Activated CD8-positive, alpha-beta memory T cell treated with anti-CD3 and anti-CD28 coated beads, Interleukin-2, amount 10 ng/mL, durations not matched to agents 7 days and 5 days (primary cell): ENCODE measurements at places on chromosomes 12 and 14. TPM values are rescaled to one million over a fixed set of nuclear protein-coding genes. Genes with fewer than 3 reads are reported as not detected.

DNA sequence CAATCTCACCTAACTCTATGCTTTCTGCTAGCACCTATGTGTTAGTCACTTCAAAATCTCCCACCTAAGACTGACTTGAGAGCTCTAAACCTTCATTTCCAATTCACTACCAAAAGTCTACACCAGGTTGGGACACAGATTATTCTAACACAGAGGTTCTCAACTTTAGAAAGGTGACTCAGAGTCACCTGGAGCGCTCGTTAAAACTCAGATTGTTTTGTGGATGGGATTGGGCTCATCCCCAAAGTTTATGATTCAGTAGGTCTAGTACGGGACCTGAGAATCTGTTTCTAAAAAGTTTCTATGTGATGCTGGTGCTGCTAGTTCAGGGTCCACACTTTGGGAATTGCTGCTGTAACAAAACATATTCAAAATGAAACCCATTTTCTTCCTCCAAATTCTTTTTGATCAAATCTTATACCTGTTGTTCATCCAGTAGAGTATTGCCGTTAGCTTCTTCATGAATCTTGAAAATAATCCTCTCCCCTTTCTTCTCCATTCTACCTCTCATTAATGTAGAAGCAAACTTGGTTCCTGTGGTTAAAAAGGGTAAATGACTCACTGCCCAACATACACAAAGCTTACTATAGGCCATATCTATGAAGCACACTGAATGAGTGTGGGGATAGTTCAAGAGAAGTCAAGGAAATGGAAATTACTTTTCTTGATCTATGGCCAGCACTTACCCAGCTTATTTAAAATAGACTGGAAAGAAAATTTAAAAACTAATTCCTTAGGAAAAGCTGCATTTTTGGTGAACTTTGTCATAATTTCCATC is 206.7 kb downstream of the KIF21A start:
- DNase-seq, result no peak

DNA sequence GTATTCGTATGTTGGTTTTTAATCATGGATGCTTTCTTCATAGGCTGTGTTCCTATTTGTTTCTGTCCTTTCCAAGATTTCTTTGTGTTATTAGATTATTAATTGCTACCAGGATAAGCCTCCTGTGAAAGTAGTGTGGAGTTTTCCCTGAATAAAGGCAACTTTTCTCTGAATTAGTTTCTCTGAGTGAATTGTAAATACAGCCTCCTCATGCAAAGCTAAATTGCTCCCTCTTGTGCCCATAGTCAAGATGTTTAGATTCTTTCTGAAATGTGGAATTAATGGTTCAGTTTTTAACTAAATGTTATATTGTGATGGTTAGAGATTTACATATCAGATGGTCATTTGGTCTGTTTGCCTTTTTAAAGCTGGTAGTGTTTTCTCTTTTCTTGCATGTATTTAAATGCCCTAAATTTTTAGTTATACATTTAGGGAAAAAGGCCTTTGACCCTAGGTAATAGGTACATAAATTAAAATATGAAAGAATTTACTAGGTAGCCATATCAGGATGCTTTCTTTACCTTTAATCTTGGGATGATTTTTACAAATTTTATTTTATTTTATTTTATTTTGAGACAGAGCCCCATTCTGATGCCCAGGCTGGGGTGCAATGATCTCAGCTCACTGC is 8.9 kb downstream of the APAF1 start:
- no peak for DNase-seq

DNA sequence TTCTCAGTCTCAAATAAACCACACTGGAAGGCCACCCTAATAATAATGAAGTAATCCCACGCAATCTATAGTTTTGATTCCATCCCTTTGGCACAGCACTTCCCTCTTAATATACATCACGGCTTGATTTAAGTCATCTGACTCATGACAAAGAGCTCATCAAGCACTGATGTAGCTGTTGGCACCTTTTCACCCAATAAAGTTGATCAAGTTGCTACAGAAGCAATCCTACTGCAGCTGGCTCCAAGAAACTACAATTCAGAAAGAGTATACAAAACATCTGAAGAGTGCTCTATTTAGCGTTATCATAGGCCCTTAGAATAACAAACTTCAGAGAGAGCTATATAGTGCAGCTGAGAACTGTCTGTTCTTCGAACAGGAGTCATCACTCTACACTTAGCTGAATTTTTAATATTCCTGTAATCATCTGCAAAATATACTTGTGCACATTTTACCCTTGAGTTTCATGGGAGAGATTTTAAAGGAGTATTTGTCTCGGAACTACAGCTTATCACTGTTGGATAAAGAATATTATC is 94.9 kb downstream of the OSBPL8 start:
- no peak for DNase-seq

DNA sequence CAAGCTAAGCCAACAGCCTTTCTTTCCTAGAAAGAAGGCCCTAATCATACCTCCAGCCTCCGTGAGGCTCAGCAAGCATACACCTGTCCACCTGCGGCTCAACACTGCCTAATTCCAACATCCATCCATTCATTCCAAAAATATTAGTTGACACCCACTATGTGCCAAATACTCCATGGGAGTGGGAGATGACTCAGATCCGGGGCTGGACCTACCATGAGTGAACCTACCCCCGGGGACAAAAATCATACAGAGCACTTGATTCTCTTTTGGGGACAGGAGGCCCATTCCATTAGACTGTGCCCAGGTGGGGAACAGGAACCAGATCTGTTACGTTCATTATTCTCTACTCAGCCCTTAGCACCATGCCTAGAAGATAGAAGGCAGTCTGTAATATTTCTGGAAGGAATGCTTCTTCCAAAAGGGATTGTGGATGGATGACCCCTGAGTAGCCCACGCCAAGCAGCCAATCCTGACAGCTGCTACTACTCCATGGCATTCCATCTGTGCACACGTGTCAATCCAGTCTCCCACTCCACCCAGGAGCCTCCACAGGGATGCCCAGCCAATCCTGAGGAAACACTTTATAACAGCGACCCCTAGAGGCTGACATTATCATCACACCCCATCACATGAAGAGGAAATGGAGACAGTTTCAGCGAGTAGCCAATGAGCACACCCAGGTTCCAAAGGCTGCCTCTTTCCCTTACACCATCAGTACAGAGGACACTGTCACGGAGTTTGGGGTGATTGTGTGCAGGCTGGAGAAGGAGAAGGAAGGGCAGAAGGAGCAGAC is 170.7 kb downstream of the ESRRB start:
- DNase-seq, result no peak

GRCh38 chr14:59870277-59871165 is at the start of gene RTN1:
RTN1 (minus strand) TSS chr14:59870776; CDS start chr14:59870630, 146 bp downstream.
- DNase-seq, result peak; percentile 41

- DNase-seq, result no peak
Observed at GRCh38 chr12:57885207-57885606, 38.7 kb upstream of the CTDSP2 start.

- no peak for DNase-seq
Observed at GRCh38 chr14:101730626-101731186, 30.8 kb upstream of the PPP2R5C start.

GRCh38 chr14:79376557-79376956 is 834.7 kb downstream of the DIO2 start:
- DNase-seq, result no peak

DNA sequence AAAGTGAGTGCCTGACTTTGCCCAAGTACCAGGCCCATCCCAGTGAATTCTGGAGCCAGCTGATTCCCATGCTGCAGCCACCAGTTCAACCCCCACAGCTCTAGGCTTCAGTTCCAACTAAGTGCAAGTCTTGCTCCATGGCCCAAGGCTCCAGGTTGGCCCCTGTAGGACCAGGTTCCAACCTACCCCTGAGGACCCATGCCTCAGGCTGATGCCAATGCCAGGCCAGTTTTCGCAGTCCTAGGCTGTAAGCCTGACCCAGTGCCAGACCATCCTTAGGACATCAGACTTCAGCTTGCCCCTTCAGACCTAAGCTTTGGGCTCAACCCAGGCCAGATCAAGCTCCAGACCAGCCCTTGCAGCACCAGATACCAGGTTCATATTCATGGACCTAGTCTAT is 352.6 kb downstream of the FSCB start:
- no peak for DNase-seq

DNA sequence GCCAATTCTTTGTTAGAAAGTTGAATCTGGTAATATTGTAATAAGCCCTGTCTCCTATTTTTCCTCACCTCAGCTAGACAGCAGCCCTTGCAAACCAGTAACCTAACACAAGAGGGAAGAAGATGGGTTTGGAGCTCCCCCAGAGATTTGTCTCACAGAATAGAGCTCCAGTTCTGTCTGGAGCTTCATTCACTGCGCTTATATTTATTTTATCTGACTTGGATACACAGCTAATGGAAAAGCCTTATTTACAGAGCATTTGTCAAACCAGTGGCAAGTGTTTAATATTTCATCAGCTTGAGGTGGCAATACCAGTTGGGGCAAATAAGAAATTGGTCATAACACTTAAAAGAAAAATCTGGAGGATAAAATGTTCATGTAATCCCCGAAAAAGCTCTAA is 1094.0 kb downstream of the FSCB start:
- no peak for DNase-seq

The AJUBA gene
- total RNA-seq, result 0.41 TPM

The MANSC4 gene
- not detected for total RNA-seq

The GARIN6 gene
- not detected for total RNA-seq

The SPIC gene
- not detected for total RNA-seq
